Ascending aorta (tissue), 2 donors: ENCODE measurements at places on chromosomes 12 and 14.

DNA sequence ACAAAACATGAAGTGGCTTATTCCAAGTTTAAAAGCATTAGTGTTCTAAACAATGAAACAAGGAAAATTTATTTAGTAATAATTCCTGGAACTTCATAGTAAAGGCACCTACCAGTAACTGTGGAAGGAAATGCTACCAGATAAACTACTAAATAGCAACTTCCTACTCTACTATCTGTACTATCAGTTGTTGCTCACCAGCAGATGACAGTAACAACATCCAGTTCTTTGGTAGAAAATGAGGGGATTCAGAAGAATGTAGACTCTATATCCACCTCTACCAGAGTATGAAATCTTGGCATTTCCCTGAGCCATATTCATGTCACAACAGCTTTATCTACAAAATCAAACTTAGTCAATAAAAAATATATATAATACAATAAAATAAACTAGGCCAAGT is 3.1 kb downstream of the ENTPD5 start:
- DNase-seq, result no peak

DNA sequence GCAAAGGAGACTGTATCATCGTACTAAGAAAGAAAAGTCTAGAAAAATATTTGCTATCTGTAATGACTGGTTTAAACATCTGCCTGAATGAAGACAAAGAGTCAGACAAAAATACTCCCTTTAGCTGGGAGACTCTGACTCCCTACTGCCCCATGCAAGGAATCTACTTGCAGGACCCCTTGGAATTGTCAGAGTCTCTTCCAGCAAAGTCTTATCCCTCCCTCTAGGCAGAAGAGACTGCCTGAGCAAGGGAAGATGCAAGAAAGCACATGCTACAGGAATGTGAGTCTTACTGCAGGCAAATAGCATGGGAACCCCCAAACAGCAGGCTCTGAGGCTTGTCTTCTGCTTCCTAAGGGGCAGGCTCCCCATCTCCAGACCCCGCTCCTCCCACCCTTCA is 154.0 kb downstream of the KCNA5 start:
- no peak for DNase-seq

- peak; percentile 39 for DNase-seq
Observed at GRCh38 chr12:108302403-108303311, 36.5 kb downstream of the CMKLR1 start.

DNA sequence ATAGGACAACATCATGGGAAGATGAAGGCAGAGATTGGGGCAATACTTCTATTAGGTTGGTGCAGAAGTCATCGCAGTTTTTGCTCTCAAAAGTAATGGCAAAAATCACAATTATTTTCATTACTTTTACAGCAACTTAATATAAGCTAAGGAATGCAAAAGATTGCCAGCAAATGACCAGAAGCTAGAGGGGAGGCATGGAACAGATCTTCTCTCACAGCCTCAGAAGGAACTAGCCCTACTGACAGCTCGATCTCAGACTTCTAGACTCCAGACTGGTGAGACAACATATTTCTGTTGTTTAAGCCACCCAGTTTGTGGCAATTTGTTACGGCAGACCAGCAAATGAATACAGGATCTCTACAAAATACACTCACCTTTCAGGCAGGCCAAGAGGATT is 348.5 kb upstream of the TBX3 start:
- no peak for DNase-seq
